ENCODE measurements at places on chromosomes 1 and 21.
A peak's percentile ranks its signal among the peaks of the same experiment; 100 is the strongest.

- no peak for DNase-seq
These were observed 55.0 kb downstream of the NID1 start for GRCh38 chr1:236009857-236010256.

DNA sequence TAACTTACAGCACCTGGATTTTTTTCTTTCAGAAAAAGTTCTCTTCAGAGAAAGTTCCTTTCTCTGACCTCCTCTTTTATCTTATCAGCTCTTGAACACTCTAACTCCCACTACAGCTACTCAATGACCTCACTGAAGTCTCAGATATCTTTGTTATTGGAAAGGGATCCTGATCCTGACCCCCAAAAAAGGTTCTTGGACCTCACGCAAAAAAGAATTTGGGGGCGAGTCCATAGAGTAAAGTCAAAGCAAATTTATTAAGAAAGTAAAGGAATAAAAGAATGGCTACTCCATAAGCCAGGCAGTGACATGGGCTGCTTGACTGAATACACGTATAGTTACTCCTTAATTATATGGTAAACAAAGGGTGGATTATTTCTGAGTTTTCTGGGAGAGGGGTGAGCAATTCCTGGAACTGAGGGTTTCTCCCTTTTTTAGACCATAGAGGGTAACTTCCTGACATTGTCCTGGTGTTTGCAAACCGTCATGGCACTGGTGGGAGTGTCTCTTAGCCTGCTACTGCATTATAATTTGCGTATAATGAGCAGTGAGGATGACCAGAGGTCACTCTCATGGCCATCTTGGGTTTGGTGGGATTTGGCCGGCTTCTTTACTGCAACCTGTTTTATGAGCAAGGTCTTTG, 44.2 kb downstream of the WDR64 start:
- DNase-seq, result no peak

- DNase-seq, result no peak
These were observed 20.2 kb upstream of the POGZ start for GRCh38 chr1:151479462-151479861.

GRCh38 chr1:230279583-230279945, 146.6 kb downstream of the PGBD5 start:
- DNase-seq, result no peak

- DNase-seq, result no peak
These were observed 3.9 kb downstream of the NEGR1 start for GRCh38 chr1:72278461-72278860.

- peak; percentile 71 for DNase-seq
These were observed at the start of gene MOB3C for GRCh38 chr1:46616277-46617107. Gene MOB3C, minus strand, starts transcription at chr1:46616811. Its CDS starts 3,490 bp downstream, at chr1:46613321.

DNA sequence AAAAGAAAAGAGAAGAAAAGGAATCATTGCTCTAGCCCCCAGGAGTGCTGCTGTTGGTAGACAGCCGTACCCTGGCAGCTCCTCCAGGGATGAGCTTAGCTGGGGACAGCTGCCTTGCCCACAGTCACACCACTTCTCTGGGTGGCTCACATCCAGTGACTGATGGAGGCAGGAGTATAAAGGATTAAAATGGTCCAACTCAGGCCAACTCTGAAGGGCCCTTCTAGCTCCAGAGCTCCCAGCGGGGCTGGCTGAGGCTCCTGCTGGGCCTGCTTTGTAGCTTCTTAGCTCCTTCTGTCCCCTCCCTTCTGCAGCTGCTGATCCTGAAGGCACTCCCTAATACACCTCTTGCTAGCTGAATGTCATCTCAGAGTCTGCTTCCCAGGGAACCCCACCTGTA, 4.4 kb downstream of the CITED4 start:
- DNase-seq, result no peak

GRCh38 chr1:111471012-111471411, 2.8 kb upstream of the C1orf162 start:
- peak; percentile 32 for DNase-seq

DNA sequence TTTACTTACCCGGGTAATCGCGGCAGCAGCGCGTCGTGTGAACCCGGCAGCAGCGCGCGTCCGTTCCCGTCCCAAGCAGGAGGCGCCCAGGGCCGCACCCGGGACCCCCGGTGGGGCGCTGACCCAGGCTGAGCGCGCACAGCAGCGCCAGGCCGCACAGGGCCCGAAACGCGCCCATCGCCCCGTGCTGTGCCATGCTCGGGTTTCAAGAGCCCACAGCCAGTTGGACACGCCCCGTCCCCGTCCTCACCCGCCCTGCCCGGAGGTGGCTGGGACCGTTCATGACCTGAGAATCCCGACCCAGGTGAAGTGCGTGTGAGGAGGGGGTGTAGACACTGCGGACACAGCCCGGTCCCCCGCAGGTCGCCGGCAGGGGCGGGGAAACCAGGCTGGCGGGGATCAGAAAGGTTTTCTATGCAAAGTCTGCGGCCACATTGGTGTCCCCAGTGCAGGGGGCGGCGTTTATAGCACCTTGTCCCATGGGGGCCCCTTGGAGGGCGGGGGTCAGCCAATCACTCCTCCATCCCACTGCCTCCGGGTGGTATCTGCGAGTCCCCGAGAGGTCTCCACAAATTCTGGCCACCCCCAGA, at the start of gene TNFRSF18:
TSS of gene TNFRSF18 (minus strand) at position 217 of the 590 bp plus-strand sequence. CDS start at position 196, 21 bp downstream.
- DNase-seq, result peak; percentile 62

GRCh38 chr1:46183079-46183847, 7.0 kb upstream of the P3R3URF start:
- no peak for DNase-seq

DNA sequence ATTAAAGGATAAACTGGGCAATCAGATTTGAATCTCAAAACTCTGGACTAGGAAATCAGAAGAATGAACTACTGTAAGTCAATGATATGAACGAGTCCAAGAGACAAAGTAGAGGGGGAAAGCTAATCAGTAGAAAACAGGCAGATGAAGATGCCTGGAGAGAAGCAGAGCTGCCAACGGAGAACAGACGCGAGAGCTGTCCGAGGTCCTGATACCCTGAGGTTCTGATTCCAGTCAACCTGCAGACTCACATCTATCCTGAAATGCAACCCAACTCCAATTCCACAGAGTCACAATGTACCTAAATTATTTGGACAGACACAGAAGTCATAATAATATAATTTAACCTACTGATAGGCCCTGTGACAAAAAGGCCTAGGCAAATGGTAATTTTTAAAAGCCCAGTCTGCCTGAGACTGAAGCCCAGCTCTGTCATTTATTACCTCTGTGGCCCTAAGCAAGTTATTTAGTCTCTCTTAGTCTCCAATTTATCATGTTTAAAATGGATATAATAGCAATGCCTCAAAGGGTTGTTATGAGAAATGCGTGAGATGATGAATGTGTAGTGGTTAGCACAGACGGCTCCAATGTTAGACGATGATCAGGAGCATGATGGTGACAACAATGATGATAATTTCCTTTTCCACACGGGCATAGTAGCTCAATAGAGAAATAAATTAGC, 33.4 kb downstream of the RGS7 start:
- DNase-seq, result no peak

- DNase-seq, result no peak
These were observed 4.6 kb upstream of the TRPM2 start for GRCh38 chr21:44348861-44349260.

GRCh38 chr1:3775490-3776230, 3.1 kb downstream of the SMIM1 start:
- DNase-seq, result no peak

- DNase-seq, result no peak
These were observed 147.5 kb downstream of the ZC3H11B start for GRCh38 chr1:219465212-219466093.

DNA sequence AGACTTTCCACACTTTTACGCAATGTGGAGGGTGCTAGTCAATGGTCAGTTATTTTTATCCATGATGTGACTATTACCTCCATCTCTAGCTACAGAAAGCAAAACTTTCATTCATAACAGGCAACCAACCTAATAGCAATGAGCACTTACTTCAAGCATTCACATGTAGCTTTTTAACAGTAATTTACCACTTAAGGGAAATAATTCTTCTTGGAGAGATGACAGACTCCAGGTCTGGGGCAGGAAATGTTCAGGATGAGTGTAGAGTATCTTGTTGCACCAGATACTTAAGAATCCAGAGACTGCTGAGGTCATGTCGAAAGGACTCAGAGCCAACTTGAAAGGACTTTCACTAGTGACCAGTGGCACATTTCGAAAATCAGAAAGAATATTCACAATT, 347.6 kb downstream of the CHRM3 start:
- DNase-seq, result no peak

DNA sequence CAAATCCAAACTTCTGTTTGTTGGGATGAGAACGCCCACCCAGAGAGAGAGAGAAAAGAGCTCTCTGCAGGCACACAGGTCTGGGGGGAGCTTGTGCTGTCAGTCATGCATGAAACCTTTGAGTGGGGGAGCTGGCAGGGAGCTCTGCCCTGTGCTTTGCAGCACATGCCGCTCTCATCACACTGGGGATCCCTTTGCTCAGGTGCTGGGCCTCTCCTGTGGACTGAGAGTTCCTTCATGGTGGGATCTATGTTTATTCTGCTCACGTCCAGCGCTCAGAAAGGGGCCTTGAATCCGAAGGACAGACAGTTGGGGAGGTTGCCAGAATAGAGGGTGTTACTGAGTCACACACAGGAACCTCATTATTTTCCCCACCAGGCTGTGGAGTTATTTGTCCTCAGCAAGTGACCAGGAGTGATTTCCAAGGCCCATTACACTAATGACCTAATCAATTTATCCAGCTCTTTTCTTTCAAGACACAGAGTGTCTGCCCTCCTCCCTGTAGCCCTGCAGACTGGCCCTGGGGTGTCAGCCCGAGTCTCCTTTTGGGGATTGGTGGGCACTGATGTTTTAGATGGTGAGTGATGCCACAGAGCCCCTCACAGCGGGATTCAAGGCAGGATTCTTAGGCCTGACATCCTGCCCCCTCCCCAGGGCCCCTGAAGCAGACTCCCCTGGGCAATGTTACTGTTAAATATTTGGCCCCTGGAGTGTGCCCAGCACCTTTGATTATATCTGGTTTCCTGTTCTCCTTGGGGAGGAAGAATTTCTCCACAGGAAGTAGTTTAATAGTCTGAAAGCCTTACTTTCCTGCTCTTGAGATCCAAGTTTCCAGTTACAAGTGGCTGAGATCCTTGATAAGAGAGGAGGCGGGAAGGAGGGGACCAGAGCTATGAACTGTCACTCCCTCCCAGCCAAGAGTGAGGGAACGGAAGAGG, 22.3 kb downstream of the MYBPH start:
- no peak for DNase-seq

DNA sequence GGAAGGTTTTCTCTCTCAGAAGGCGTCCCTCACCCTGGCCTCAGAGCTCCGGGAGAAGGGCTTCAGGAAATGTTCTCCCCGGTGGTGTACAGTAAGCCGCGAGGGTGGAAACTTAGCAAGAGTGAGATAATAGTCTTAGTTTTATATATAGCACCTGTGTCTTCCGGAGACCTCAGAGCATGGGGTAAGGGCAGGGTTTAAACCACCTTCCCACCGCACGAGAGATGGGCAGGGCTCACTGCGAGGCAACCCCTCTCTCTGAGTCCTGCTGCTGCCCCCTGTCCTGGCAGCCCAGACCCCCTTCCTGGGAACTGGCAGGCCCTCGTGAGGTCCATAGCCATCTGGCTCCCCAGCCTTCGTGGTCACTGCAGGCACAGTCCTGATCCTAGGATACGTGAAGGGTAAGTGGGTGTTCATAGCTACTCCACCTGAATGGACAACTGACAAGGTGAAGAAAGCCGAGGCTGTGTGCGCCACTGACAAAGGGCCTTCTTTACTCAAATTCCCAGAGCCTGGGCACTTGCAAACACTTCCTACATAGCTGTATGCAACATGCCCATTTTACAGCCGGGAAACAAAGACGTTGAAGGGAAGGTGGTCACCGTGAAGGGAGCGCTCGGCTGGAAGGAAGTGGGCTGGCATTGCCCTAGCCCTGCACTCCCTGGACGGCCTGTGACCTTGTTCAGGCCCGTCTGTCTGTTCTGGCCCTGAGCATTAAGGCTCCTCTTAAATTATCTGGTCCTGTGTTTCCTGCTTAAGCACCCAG, 26.9 kb downstream of the ITPKB start:
- no peak for DNase-seq

DNA sequence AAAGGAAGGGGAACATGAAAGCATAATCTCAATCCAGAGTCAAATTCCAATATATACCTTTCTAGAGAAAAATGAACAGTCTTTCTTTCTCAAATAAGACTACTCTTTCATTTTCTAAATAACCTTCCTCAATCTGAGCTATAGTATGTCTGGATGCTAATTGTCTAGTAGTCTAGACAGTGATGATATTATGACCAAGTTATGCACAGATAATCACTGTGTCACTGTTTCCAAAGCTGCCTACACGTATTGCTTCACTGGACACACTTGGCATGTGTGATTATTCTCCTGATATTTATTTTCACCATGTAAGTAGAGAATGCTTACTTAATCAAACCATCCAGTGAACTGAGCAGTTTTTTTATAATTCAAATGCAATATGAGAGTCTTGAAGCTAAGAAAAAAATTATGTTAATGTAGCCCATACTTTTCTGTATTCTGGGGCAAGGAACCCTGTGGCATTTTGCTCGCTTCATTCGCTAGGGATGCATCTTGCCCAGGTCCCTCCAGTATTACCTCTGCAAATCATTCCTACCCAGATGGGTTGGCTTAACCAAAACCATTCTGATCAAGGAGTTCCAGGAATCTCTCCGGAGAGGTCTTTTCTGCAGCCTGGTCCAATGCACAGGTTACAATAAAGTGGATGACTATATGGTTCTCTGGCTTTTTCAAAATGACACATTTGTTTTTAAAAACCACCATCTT, 303.1 kb upstream of the RUNX1 start:
- DNase-seq, result no peak

DNA sequence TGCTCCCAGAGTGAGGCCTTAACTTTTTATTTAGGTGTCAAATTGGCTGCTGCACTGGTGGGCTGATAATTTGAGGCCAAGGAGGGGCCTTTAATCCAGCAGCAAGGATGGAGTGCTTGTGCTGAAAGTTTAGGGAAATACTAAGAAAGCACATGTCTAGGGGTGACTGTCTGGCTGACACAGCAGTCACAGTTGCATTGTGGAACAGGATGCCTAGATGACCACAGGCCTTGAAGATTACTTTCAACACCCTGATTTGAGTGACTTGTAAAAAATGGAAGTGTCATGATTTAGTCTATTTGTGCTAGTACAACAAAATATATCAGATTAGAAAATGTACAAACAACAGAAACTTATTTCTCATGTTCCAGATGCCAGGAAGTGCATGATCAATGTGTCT, 57.7 kb downstream of the ZNF697 start:
- no peak for DNase-seq

DNA sequence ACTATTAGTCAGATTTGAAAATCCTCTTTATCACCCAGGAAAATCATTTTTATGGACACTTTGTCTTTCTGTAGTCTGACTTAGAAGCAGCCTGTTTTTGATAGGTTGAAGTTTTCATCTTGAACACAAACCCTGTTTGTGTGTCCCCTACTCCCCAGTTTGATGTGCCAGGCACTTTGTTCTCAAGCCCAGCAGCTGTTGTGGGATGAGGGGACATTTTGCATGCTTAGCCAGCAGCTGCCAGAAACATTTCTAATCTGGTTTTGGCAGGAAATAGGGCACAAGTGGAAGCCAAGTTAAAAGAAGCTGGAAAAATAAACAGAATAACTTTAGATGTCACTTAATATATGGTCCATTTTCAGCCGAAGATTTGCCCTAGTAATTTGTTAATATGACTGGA, 29.9 kb downstream of the ACTN2 start:
- no peak for DNase-seq

GRCh38 chr1:68128157-68128556, 77.7 kb upstream of the DIRAS3 start:
- DNase-seq, result no peak

All from stimulated activated CD4-positive, alpha-beta T cell treated with anti-CD3 and anti-CD28 coated beads, TNF-alpha, amount 100 ng/mL, for 24 hours (primary cell).